ENCODE measurements at places on chromosomes 12 and 14. TPM values are rescaled to one million over a fixed set of nuclear protein-coding genes. Genes with fewer than 3 reads are reported as not detected.

SERPINA3 gene
- total RNA-seq = 5.9 TPM

CLEC2A gene
- total RNA-seq = not detected

FERMT2 gene
- total RNA-seq = 45.2 TPM

DPPA3 gene
- total RNA-seq = not detected

ALDH1L2 gene
- total RNA-seq = 3.9 TPM

BCL2L14 gene
- total RNA-seq = not detected

ADAM21 gene
- not detected for total RNA-seq

TAS2R19 gene
- not detected for total RNA-seq

PPP1R1A gene
- 0.08 TPM for total RNA-seq

SLCO1B1 gene
- 0.49 TPM for total RNA-seq

TAS2R13 gene
- not detected for total RNA-seq

LARP4 gene
- total RNA-seq = 44.5 TPM

CNOT2 gene
- total RNA-seq = 38.5 TPM

AKT1 gene
- 85.1 TPM for total RNA-seq

TAS2R30 gene
- not detected for total RNA-seq

CCDC177 gene
- not detected for total RNA-seq

ASIC1 gene
- total RNA-seq = 5.6 TPM

CD163L1 gene
- 0.52 TPM for total RNA-seq

MIPOL1 gene
- total RNA-seq = 3.4 TPM

GPR84 gene
- not detected for total RNA-seq

KRT74 gene
- not detected for total RNA-seq

KRT77 gene
- total RNA-seq = not detected

GTF2A1 gene
- total RNA-seq = 12.4 TPM

SLC38A4 gene
- total RNA-seq = not detected

TNS2 gene
- 11.7 TPM for total RNA-seq

DNAI7 gene
- 0.11 TPM for total RNA-seq
